ENCODE measurements at places on chromosomes 7 and 10.

GRCh38 chr10:31620226-31621151 is 301.5 kb downstream of the ZEB1 start:
- no peak for DNase-seq

DNA sequence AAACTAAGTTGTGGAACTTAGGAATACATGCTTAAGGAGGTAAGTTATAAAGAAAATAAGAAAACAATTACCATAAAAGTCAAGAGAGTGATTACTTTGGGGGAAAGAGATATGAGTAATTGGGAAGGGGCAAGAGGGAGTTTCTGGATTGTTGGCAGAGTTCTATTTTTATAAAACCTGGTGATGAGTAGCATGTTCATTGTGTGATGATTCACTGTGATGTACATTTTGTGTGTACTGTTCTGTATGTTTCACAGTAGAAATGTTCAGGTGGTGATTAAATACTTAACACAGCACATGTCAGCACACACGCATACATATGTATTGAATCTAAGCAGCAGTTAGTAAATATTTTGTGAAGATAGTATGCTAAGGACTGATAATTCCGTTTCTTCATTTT is 9.7 kb upstream of the OIT3 start:
- no peak for DNase-seq

- peak; percentile 88 for DNase-seq
These were observed 10.2 kb upstream of the GDF2 start for GRCh38 chr10:47311932-47312662.

DNA sequence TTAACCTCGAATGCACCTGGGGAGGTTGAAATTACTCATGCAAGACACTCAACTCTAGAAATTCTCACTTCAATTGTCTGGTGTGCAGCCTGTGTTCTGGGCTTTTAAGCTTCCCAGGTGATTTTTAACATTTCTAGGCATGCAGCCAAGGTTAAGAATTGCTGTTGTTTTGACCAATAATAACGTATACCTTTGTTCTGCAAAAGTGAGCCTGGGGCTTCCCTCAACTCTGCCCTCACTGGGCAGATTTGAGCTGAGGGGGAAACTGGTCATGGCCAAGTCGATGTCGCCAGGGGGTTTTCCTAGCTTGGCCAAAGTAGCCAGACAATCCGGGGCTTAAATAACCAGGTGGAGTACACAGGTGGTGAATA is 568 bp downstream of the PRSS2 start:
- no peak for DNase-seq

GRCh38 chr7:30436518-30436917 is 42.1 kb downstream of the NOD1 start:
- no peak for DNase-seq
